HFFc6 (cell line): ENCODE measurements at places on chromosomes 12 and 14.

DNA sequence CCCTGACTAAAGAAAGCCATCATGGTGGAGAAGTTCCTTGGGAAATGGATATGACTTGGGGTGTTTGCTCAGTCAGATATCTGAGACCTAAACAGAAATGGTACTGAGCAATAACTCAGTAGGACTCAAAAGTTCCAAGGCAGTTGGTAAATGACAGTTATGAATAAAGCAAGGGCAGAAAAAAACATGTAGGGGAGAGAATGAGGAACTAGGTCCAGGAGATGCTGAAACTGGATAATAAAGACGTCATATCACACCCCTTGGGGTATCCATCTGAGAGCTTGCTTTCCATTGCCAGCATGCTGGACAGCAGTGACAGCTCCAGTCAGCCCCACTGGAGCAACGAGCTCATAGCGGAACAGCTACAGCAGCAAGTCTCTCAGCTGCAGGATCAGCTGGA is 37.5 kb downstream of the RPGRIP1 start:
- no peak for DNase-seq

DNA sequence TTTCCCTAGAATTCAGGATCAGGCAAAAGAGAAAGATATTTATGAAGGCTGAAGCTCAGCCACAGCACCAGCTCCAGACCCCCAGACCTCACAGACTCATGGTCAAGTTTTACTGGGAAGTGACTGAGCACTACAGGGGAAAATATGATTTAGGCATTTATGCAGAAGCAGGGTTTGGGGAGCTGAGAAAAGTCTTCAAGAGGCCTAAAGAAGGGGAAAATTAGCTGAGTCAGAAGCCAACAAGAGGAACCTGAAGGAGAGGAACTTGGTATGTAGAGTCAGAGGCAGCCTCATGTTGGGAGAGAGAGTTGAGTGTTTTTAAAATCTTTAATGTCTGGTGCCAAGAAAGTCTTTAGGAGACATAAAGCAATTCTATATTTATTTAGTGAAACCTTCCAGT is 63.0 kb downstream of the FOS start:
- no peak for DNase-seq

- DNase-seq, result peak; percentile 23
These were observed 36.3 kb downstream of the SDR9C7 start for GRCh38 chr12:56897844-56898361.

DNA sequence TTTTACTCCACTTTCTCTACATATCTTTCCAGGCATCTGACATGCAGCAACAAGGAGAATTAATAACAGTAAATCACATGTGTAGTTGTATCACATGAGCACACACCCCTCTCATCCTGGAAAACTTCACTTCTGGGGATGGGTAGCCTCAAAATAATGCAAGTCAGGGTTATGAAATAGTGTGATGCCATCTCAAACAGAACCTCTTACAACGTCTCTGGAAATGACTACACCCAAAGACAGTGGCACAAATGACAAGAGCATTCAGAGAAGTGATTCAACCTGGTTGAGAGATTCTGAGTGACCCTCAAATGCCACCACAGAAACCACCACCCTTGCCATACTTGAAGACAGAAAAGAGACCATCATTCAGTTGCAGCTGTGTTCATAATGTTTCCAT is 2.8 kb downstream of the DIO2 start:
- DNase-seq, result no peak

GRCh38 chr14:97655169-97655948 is 858.2 kb downstream of the VRK1 start:
- DNase-seq, result no peak

DNA sequence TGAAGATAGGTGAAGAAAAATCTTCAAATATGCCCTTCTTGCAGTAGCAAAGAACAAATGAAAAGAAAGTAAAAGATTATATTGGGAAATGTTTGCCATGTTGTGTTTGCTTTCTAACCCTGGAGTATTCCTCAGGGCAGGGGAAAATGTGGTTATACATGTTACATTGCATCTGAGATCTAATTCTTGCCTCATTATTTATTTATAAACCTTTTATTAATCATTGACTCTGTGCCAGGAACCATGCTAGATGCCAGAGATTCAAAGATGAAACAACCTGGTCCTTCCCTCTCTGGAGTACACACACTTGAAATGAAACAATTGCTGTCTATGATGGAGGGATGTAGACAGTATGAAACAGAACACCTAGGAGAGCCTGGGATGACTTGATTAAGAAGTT is 128.1 kb upstream of the HMGA2 start:
- DNase-seq, result no peak

GRCh38 chr14:81402123-81402495 is 2.0 kb upstream of the STON2 start:
- peak; percentile 2 for DNase-seq

DNA sequence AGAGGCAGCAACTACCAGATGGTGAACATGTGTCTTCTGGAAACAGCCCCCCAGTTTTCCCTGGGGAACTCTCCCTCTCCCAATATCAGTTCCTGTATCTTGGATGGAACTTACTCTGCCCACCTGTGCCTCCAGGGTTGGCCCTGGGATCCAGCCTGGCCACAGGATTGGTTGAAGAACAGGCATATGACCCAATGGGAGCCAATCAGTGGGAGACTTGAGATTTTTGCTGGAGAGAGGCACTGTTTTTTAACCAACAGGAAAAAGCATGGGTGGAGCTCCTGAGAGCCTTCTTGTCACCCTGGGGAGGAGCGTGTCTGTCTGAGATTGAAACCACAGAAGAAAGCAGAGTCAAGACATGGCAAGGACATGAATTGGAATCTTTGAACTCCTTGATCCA is 33.6 kb upstream of the COX6A1 start:
- no peak for DNase-seq

DNA sequence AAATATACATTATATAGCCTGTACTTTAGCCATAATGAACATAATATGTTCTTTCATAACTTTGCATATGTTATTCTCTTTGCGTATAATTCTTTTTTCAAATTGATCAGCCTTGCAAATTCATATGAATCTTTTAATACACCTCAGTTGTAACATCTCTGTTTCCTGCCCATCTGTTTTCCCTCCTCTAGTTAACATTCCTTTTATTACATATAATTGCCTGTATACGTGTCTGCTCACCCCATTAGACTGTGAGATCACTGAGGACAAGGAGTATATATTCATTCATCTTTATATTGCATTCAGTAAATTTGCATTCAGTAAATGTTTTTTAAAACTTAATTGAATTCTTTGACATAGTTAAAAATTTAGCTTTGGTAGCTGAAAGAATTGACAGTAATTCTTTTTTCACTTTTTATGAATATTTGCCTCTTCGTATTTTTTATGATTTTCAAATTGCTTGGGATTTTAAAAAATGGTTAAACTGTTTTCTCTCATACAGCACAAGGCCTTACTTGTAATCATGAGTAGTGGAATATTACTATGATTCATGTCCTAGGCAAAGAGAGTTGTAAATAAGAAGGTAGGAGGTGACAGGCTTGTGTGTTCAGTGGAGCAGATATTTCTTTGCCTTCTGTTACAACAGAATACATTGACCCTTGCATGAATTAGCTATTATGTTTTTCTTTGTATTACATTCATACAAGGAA is 32.8 kb upstream of the KLHL42 start:
- peak; percentile 21 for DNase-seq

GRCh38 chr14:90583427-90583826 is 186.6 kb downstream of the CALM1 start:
- no peak for DNase-seq
